Thyroid gland (tissue), 4 donors: ENCODE measurements at places on chromosomes 5 and 9. TPM values are rescaled to one million over a fixed set of nuclear protein-coding genes. Genes with fewer than 3 reads are reported as not detected.

Gene NINJ1
- total RNA-seq = 168 TPM

Gene PCDHB8
- 2.6 TPM for total RNA-seq

DNA sequence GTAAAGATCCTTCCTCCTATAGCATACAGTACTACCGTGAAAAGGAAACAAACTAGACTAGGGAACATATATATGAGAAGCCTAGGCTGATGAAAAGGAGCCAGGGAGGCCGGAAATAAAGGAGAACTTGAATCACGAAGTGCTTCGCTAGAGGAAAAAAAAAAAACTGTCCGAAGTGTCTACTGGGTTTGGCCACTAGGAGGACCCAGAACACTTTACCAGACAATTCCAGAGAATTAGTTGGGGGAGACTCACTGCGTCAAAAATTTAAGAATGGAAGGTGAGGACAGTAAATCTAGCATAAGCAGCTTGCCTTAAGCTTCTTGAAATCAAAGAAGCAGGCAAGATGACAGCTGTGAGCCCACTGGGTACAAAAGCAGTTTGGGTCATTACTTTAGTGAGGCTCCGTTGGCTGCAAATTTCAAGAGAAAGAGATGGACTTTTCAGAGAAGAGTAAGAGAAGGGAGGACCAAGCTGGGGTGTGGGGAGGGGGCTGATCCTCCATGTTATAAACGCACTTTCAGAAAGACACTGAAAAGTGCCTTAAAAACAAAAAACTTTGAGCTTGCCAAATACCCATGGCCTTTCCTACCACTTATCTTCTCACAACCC lies 47.4 kb downstream of the P4HA2 start:
- no peak for DNase-seq

Gene GEMIN5
- 20.1 TPM for total RNA-seq

GRCh38 chr9:72300873-72301272 lies 64.1 kb downstream of the ZFAND5 start:
- no peak for DNase-seq

Gene PCDHB14
- 4.2 TPM for total RNA-seq

GRCh38 chr9:105064248-105065097 lies 136.5 kb upstream of the ABCA1 start:
- DNase-seq = peak; percentile 92

- DNase-seq = no peak
Measured at GRCh38 chr9:12813960-12814876, 39.4 kb downstream of the LURAP1L start.

DNA sequence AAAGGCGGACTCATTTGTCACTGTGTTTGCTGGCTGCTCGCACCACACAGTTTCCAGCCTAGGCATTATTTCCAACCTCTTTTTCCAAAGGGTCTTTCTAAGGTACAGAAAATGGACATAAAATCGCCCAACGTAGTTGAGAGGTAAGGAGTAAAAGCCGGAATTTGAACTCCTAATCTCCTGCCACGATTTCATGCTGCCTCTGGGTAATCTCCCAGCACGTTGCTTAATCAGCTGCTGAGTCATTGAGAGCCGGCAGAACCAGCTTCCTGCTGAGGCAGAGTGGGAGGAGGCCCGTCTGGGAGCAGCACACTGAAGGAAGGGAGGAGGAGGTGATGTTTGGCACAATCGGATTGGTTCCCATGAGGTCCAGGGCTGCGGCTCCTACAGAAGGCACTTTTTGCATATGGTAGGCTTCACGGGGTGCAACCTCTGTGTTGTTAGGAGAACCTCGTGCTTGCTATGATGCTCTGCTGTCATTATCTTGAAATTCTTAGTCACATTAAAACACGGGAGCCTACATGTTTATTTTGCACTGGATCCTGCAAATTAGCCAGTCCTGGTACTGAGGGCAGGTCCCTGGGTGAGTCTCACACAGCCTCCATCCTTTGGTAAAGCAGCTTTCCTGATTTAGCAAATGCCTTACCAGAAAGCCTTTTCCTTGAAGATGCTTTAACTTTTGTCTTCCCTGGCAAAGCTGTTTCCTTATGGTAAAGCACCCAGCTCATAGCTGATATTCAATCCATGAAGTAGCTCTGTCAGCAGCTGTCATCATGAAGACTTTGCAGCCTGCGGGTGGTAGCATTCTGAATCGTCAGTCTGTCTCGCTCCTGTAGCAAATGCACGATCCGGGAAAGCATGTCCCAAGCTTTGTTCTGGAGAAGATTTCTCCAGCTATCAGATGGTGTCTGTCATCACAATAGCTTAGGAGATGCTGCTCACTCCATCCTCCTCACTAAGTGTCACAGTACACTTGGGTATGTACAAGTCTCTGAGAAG lies 191.6 kb upstream of the MSX2 start:
- DNase-seq = peak; percentile 51

- DNase-seq = no peak
Measured at GRCh38 chr9:111730937-111731567, 63.7 kb downstream of the SHOC1 start.

Gene PCDHGC3
- 26.4 TPM for total RNA-seq

Gene ARL14EPL
- total RNA-seq = not detected

Gene CDO1
- total RNA-seq = 40.4 TPM

DNA sequence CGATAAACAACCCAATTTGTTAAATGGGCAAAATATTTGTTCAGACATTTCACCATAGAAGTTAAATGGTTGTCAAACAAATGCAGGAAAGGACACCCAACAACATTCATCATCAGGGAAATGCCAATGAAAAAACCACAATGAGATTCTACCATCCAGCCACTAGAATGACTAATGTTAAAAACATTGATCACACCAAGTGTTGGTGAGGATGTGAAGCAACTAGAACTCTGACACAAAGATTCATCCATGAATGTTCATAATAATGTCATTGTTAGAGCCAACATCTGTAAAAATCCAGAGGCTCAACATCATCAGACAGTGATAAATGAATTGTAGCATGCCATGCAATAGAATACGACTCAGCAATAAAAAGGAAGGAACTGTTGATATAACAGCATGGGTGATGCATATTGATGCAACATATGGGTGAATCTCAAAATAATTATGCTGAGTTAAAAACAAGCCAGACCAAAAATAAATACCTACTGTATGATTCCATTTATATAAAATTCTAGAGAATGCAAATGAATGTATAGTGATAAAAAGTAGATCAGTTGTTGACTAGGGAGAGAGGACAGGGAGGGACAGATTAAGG lies 55.9 kb upstream of the UNC5A start:
- no peak for DNase-seq

Gene ADGRD2
- total RNA-seq = not detected

- no peak for DNase-seq
Measured at GRCh38 chr5:110853267-110853666, 114.5 kb downstream of the SLC25A46 start.

DNA sequence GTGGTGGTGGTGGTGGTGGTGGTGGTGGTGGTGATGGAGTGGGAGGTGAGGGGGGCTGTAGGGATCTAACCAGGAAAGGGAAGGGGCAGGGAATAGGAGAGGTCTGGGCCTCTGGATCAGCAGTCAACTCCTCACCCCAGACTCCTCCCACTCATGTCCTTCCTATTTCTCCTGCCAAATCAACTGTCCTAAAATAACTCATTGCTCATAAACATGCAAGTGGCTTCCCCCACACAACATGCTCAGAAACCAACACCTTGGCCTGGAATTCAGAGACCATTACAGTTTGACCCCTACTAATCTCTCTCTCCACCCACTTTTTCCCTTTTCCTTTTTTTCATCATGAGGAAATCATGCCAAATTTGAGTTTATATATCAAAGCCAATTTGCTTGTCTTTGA lies 8.4 kb upstream of the FSD1L start:
- DNase-seq = no peak

Gene TAF11L10
- not detected for total RNA-seq

GRCh38 chr5:175471628-175472027 lies 6.7 kb upstream of the SFXN1 start:
- DNase-seq = no peak

DNA sequence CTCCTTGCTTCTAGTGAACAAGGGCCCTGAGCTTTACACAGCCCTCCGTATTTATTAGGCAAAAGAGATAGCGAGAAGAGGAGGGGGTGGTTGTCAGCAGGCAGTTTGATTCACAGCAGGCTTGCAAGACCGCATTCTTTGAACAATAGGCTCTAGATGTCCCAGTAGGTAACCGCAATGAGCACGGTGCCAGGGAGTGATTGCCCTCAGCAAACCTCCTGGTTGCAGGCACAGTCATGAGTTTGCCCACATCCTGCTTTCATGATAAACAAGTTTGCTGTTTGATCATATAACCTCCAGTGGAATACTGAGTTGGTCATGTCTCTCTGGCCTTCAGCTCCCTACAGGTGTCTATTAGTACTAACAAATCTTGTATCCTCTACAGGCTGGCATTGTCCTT lies 66.1 kb downstream of the CACNA1B start:
- no peak for DNase-seq

DNA sequence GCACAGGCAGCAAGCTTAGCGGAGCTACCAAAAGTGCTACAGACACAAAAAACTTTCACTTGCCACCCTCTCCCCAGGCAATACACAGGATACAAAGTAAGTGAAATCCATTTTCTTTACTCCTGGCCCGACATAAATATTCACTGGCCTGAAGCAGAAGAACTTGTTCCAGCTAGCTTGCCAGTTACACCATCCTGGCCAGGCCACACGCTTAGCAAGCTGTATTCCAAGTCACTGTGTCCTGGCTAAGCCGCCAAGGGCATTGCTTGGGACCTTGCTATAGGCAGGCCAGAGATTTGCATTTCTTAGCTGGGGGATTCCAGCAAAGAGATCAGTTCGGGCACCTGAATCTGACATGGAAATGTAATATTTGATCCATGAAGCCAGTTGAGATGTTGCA lies 71.0 kb upstream of the SLC1A3 start:
- DNase-seq = no peak

Gene CACFD1
- 32.0 TPM for total RNA-seq

GRCh38 chr9:128123451-128124080 lies 4.0 kb downstream of the PTGES2 start:
- DNase-seq = no peak

DNA sequence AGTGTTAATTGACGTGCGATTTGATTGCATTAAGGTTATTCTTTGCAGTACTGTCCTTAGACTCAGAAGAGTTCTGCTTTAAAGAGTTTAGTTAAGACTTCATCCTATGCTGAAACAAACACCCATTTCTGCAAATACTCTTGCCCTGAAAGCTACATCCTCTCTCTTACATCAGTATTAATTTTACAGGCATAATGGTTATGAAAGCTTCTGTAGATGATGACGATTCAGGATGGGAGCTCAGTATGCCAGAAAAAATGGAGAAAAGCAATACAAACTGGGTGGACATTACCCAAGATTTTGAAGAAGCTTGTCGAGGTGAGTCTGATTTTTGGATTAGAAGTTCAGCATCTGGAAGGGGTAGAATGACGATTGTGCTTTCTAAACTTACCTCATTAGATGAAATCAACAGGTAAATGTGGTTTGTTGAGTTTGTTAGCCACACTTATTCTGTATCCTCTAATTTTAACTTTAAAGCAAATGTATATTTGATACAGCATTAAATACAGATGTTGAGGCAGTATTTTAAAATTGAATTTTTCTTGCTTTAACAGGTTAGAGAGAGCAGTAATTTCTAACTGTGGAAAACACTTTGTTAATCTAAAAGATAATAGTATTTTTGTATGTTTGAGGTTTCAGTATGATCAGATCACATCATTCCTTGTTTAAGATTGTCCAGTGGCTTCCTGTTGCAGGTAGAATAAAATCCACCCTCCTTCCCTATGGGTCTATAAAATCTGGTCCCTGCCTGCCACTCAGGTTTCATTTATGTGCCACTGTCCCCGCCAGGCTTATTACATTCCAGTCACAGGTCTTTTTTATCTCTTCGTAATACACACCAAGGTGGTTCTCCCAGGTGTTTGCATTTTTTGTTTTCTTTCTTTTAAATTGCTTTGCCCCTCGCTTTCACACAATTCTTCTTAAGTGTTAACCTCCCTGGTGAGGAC lies 1.3 kb downstream of the NAA35 start:
- DNase-seq = no peak

GRCh38 chr9:108297073-108297472 lies 558.7 kb downstream of the ACTL7B start:
- DNase-seq = peak; percentile 12

GRCh38 chr5:41940641-41941040 lies 15.6 kb downstream of the FBXO4 start:
- no peak for DNase-seq

GRCh38 chr5:91007780-91008402 lies 375.2 kb downstream of the ARRDC3 start:
- DNase-seq = no peak

- DNase-seq = no peak
Measured at GRCh38 chr5:42886635-42887034, 74.9 kb upstream of the SELENOP start.

DNA sequence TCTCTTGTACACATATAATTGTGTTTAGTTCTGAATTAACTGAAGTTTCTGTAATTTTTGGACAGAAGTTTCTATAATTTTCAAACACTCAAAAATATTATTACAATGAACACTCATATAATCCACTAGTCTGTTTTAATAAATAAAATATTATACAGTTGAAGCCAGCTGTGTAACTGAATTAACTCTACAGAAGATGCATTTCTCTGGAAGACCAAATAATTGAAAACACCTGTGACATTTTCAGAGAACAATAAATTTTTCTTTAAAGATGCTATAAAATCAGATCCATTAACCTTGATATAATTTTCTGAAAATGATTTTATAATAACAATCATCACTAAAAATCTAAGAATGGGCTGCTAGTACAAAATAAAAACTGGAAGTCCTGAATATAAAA lies 14.7 kb downstream of the NADK2 start:
- no peak for DNase-seq

DNA sequence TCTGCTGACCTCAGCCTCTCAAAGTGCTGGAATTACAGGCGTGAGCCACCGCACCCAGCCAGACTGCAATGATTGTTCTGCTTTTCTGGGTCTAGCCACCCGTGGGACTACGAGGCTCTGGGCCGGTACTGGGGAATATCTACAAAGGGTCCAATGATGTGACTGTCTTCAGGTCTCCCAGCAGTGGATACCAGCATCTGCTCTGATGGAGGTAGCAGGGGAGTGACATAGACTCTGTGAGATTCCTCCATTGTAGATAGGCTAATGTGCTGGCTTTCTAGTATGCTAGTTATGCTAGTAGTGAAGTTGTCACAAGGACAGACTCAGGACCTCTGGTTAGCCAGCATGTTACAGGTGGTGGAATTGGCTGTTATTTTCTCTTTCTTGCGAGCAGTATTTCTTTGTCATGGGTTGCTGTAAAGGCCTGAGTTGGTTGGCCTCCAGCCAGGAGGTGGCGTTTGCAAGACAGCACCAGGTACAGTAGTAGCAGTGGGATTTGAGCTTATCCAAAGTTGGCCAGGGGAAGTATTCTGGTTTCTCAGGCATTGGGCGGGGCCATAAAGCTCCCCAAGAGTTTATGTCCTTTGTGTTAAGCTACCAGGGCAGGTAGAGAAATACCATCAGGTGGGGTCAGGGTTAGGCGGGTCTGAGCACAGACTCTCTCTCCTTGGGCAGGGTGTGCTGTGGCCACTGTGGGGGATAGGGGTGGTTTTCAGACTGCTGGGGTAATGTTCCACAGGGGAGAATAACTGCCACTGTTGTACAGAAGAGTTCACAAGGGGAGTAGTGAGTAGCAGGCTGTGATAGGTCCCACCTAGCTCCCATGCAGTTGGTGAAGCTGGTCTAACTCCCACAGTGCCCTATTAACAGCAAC lies 105.2 kb downstream of the SGCD start:
- peak; percentile 63 for DNase-seq

Gene TAF11L8
- not detected for total RNA-seq

GRCh38 chr5:59040804-59041201 lies 457.9 kb downstream of the RAB3C start:
- no peak for DNase-seq

Gene DAB2IP
- 48.5 TPM for total RNA-seq

Gene SPATA6L
- total RNA-seq = 18.2 TPM
